ENCODE measurements at places on chromosomes 1 and 21. TPM values are rescaled to one million over a fixed set of nuclear protein-coding genes. Genes with fewer than 3 reads are reported as not detected.

The PDPN gene
- polyA plus RNA-seq = 20.6 TPM

The DYNLT5 gene
- polyA plus RNA-seq = 2.3 TPM

The SPATA1 gene
- 1.2 TPM for polyA plus RNA-seq

The C1QC gene
- 15.6 TPM for polyA plus RNA-seq

The ANKRD45 gene
- polyA plus RNA-seq = 5.5 TPM

The LYPD8 gene
- polyA plus RNA-seq = not detected

The TXNIP gene
- polyA plus RNA-seq = 387 TPM

The UTS2 gene
- 0.61 TPM for polyA plus RNA-seq

The MX2 gene
- 1.2 TPM for polyA plus RNA-seq

The VHLL gene
- polyA plus RNA-seq = not detected

The BATF3 gene
- 1.4 TPM for polyA plus RNA-seq

The CCDC185 gene
- polyA plus RNA-seq = 0.20 TPM

The DMBX1 gene
- 0.09 TPM for polyA plus RNA-seq

The MARK1 gene
- 9.9 TPM for polyA plus RNA-seq

The SPRR2B gene
- polyA plus RNA-seq = not detected

The NEGR1 gene
- polyA plus RNA-seq = 3.6 TPM

The C1orf115 gene
- polyA plus RNA-seq = 22.9 TPM

The AMY2A gene
- polyA plus RNA-seq = not detected

The POLR3GL gene
- polyA plus RNA-seq = 42.2 TPM

The CHRM3 gene
- 6.5 TPM for polyA plus RNA-seq

The S100A1 gene
- 23.2 TPM for polyA plus RNA-seq

The SYT2 gene
- polyA plus RNA-seq = 2.4 TPM

The CLEC20A gene
- 0.42 TPM for polyA plus RNA-seq

The TTC22 gene
- 8.8 TPM for polyA plus RNA-seq

The CIART gene
- 5.6 TPM for polyA plus RNA-seq

All from left renal cortex interstitium (tissue), 4 donors.